ENCODE measurements at places on chromosomes 1 and 21. TPM values are rescaled to one million over a fixed set of nuclear protein-coding genes. Genes with fewer than 3 reads are reported as not detected.

The MROH9 gene
- not detected for total RNA-seq

The BRWD1 gene
- total RNA-seq = 56.6 TPM

The CFAP45 gene
- total RNA-seq = not detected

The COG2 gene
- total RNA-seq = 15.4 TPM

The C1orf141 gene
- not detected for total RNA-seq

Data from liver (tissue), 10 donors.